ENCODE measurements at places on chromosomes 1 and 21.
A peak's percentile ranks its signal among the peaks of the same experiment; 100 is the strongest.

DNA sequence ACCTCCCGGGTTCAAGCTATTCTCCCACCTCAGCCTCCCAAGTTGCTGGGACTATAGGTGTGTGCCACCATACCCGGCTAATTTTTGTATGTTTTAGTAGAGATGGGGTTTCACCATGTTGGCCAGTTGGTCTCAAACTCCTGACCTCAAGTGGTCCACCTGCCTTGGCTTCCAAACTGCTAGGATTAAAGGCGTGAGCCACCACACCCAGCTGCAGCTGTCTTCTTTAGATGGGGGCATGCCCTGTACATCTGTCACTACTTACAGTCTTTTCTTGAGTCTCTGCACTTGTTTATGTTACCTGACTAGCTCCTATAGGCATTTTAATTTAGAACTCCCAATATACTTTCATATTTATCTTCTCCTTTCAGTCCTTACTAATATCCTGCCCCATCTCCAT lies 64.2 kb downstream of the SELENOF start:
- DNase-seq: no peak

DNA sequence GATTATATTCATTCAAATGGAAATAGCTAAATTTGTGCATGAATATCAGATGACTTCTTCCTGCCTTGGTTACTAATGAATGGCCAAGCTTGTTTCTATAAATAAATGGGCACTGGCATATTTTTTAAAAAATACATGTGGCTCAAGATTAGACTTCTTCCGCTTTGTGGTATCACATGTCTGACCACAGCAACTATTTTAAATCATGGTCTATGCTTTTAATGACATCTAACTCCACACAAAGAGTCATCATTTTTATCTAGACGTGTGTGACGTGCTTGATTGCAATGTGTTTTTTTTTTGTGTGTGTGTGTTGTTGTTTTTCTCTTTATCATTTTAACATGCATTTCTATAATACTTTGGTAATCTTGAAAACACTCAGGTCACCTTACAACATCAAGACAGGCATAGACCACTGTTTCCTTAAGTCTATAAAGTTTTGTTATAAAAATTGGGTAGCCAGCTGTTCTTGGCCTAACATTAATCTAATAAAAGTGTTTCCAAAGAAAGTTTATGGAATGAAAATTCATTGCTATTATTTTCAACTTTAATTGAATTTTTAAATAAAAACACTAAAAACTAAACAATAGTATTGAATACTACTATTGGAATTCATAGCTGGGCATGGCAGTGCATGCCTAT lies 29.5 kb downstream of the RGS1 start:
- no peak for DNase-seq

DNA sequence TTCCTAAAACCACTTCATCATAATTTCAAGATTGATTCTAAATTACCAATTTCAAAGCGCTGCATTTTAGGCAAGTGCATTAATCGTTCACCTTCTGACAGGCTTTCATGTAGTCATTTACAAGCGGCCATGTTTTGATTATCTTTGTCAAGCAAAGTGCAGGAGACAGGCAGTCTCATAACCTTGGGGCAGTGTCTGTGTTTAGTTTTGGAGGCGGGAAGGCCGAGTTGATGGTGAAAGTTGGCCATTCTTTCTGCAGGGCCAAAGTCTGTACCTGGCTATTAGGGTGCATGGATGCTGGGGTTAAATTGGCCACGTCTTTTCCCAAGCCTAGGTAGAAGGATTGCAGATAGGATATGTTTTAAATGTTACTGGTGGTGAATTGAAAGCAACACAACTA lies 2.9 kb downstream of the AGPAT3 start:
- no peak for DNase-seq

- DNase-seq: no peak
These were observed 22.9 kb downstream of the CITED4 start for GRCh38 chr1:40838980-40839942.

DNA sequence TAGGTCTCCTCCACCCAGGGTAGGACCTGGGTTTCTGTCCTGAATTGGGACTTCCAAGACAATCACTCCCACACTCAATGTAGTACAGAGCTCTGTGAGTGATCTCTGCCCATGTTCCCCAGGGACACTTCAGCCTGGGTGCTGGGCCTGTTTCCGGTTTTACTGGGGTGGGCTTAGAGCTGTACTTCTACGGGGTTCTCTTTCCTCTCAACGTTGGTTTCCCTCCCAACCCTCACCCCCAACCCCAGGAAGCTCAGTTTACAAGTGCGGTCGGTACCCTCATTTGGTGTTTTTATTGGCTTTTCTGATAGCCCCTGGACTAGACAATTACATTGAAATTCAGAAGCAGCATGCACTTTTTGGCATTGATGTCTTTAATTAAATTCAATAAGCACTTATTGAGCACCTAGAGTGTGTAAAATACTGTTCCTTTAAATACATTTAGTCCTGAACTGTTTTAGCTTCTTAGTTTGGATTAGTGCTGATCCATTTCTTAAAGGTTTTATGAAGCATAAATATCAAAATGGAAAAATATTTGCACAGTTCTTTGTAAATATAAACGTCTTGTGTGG lies 542 bp upstream of the XPR1 start:
- no peak for DNase-seq

- DNase-seq: peak; percentile 77
These were observed 8.3 kb downstream of the SHISA4 start for GRCh38 chr1:201896951-201897391.

DNA sequence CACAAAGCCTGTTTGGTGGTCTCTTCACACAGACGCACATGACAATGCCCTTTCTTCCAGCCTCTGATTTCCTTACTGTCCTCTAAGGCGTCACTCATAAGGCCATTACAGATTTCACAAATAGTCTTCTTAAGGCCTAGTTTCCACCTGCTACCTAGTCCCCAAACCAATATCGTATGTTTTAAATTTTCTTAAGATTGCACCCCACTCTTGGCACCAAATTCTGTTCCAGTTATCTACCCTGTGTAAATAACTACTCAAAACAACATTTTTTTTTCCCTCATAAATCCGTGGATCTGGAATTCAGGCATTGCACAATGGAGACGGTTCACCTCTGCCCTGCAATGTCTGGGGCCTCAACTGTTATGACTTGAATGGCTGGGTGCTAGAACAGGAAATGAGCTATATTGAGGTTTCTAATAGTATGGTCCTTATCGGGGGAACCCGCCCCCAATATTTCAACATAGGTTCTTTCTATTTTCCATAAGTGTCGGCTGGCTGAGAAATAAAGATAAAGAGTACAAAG lies 36.9 kb upstream of the SERTAD4 start:
- no peak for DNase-seq

- no peak for DNase-seq
These were observed 318.0 kb downstream of the TPR start for GRCh38 chr1:186057086-186057485.

DNA sequence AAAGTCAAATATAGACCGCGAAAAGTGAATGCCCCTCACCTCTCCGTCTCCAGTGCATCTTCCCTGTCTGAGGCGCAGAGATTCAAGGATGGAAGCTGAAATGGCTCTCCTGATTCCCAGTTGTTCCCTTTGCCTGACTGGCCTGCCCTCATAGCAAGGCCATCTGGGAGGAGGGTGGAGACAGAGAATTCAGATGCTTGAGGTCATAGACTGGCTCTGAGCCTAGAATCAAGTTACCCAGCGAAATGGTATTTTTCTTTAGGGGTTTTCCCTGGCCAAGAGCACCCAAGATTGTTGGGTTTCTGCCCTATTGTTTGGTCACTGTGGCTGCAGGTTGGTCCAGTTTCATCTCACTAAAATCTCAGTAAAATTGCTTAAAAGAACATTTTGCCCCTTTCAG lies 7.2 kb downstream of the METTL13 start:
- DNase-seq: peak; percentile 88

DNA sequence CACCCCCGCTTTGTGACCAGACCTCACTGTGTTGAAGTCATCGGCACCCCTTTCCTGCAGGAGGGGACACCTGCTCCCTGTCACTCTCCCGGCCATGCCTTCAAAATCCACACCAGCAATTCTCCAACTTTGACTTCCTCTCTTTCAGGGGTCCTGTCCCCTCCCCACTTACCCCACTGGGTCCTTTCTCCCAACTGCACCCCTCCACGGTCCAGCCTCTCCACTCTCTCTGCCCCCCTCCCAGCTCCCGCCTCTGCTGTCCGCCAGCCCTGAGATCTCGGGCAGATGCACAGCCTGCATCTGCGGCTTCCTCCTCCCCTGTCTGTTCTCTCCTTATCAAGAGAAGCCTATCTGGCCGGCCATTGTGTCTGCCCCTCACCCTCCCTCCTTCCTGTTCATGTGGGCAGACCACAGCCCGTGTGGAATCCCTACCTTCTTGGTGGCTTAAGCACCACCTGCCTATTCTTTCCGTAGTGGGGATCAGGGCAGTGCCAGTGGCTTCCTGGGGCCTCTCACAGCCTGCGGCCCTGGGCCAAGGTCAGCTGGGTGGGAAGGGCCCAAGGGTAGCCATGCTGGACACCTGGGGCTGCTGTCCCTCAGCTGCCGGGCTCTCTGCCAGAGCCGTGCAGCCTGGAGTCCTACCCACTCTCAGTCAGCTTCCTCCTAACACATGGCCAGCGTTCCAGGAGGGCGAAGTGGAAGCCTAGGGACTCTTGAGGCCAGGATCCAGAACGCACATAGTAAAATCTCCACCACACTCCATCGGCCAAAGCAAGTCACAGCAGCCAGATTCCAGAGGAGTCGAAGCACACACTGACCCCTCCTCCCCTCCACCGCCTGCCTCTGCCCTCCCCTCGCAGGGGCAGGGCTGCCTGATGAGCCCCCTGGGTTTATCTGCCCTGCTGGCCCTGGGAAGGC lies 5.1 kb upstream of the HES4 start:
- DNase-seq: peak; percentile 66

DNA sequence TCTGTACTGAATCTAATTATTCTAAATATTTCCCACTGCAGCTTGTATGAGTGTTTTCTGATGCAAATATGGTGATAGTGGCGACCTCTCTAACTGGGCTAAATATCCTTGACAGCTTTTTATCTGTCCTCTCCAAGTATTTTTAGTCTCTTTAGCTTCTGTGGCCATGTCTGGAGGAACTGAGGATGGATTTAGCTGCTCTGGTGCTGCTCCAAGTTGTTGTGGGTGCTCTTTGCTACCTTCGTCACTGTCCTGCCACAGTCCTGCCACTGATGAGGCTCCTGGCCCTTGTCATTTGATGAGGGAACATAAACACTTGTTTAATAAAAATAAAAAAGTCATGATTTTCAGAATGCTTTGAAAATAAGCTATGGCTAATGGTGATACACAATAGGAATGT lies 15.9 kb downstream of the CAMTA1 start:
- no peak for DNase-seq

- peak; percentile 8 for DNase-seq
These were observed 2.3 kb upstream of the IVL start for GRCh38 chr1:152906023-152906565.

- DNase-seq: peak; percentile 81
These were observed at the start of gene SLC16A4 for GRCh38 chr1:110390692-110391245. Gene SLC16A4 (minus strand): TSS chr1:110391026. CDS start chr1:110389323, 1,703 bp downstream.

DNA sequence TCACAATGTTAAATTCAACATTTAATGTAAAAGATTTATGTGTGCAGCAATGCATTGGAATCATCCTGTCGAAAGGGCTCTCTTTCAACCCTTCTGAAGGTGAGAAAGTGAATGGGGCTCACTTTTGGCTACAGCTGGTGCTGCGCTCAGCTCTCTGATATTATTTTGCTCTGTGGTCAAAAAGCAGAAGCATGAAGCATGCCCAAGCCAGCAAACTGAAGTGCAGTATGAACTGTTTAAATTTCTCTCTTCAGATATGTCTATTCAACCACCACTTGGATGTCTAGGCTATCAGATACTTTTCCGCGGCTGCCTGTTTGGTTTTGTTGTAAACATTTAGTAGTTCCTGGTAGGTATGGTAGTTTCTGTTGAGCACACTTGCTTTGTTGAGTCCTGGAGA lies 216.9 kb upstream of the TMPRSS15 start:
- no peak for DNase-seq

GRCh38 chr21:17050156-17050555 lies 462.7 kb upstream of the CXADR start:
- DNase-seq: peak; percentile 1

DNA sequence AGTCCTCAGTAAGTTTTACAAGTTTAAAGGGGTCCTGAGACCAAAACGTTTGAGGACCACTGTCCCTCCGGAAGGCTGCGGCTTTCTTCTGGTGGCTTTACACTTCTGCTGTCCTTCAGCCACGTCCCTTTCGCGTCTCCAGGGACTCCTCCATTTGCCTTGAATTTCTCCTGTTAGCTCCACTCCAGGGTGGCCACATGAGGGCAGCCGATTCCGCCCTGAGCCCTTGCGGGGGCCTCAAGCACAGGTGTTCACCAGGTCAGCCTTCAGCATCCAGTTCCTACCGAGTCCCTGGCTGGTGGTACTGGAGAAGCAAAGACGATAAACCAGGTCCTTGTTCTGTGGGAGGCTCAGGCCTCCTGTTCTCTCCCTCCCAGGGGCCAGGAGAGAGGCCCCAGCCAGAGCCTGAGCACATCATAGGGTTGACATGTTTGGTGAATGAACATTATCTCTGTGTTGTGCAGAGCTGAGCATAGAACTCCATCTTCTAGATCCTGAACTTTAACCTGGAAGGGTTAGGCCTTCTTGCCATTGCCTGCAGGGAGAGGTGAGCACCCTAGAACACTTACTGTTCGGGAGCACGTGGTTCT lies 27.4 kb upstream of the COQ8A start:
- DNase-seq: peak; percentile 6

GRCh38 chr1:112866151-112866550 lies 89.8 kb downstream of the SLC16A1 start:
- DNase-seq: peak; percentile 82

- DNase-seq: no peak
These were observed 45.9 kb upstream of the PRMT6 start for GRCh38 chr1:107010582-107010981.

DNA sequence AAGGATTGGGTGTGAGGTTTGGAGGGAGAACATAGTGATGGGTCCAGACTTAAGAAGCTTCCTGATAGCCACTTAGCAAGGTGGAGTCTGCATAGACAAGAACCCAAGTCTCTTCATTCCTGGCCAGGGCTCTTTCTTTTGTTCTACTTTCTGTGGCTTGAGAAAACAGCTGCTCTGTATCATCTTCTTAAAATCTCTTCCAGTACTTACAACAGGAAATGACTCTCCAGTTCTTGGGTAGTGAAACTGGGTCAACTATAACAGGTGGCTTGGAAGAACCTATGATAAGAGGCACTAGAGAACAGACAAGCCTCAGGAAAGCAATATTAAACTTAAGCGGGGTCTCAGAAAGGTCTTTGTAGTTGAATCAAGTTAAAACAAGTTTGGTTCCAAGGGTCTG lies 148.1 kb upstream of the USP24 start:
- peak; percentile 81 for DNase-seq

Measured in IMR-90 (cell line).